ENCODE measurements at places on chromosomes 1 and 21. TPM values are rescaled to one million over a fixed set of nuclear protein-coding genes. Genes with fewer than 3 reads are reported as not detected.

CDC14A gene
- 39.9 TPM for total RNA-seq

NPHS2 gene
- 46.4 TPM for total RNA-seq

EDEM3 gene
- total RNA-seq, result 26.4 TPM

PAQR6 gene
- 1.9 TPM for total RNA-seq

TMEM222 gene
- total RNA-seq, result 33.5 TPM

SHE gene
- 14.1 TPM for total RNA-seq

HCRTR1 gene
- 0.35 TPM for total RNA-seq

RIPK4 gene
- 29.6 TPM for total RNA-seq

PROX1 gene
- 8.2 TPM for total RNA-seq

MARK1 gene
- 11.6 TPM for total RNA-seq

TEX38 gene
- not detected for total RNA-seq

BEST4 gene
- total RNA-seq, result 0.64 TPM

PTPRU gene
- 35.8 TPM for total RNA-seq
